SHP77 treated with DMSO at 0.1 percent for 48 hours (cell line): ENCODE measurements at places on chromosomes 5 and 9.

- DNase-seq = no peak
Observed at GRCh38 chr5:124303366-124303765, 443.1 kb downstream of the ZNF608 start.

DNA sequence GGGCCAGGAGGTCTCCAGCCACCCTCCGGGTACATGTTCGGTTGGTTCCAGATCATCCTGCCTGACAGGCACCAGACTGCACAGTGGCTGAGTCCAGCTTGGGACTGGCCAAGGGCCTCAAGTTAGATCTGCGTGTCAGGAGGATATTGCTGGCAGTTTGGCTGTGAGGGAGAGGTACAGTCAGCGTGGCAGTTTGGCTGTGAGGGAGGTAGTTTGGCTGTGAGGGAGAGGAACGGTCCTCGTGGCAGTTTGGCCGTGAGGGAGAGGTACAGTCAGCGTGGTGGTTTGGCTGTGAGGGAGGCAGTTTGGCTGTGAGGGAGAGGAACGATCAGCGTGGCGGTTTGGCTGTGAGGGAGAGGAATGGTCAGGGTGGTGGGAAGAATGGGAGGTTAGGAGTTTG, 39.0 kb downstream of the CACNA1B start:
- no peak for DNase-seq

GRCh38 chr5:36150676-36151433, 832 bp downstream of the LMBRD2 start:
- DNase-seq = peak; percentile 57

GRCh38 chr5:174309131-174309795, 263.8 kb downstream of the NSG2 start:
- DNase-seq = no peak

DNA sequence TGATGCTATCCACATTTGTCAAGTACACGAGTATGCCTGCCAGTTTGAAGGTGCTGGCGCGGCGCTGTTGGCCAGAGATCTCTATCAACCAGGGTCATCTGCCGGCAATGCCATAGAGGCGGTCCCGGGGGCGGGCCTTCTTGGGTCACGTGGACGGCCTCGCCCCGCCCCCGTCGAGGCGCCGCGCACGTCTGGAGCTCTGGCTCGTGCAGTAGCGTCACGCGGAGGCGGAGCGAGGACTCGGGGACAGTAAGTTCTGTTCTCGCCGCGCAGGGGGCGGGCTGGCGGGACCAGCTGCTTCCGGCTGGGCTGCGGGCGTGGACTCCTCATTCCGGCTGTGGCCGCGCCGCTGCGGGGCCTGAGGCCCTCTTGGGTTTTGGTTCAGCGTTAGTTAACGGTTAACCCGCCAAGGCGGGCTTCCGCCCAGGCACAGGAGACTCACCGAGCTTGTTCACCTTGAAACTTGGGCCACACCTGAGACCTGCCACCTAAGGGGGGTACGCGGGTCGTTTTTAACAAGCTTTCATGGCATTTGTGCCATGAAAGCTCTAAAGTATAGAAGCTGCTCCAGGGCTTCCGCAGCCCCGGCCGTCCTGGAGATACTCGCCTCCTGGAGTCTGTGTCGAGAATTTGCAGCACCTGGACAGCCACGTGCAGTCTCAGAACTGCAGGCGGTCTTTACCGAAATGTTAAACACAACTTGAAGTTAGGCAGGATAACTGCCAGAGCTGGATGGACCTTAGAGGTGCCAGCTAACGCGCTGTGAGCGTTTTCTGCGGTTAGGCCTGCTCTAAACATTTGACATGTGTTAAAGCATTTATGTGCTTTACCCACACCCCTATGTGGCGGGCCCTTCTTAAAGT, at the start of gene RFESD:
RFESD (plus strand) TSS at position 209 of the 863 bp plus-strand sequence. CDS start 5,495 bp downstream, outside the sequence.
- DNase-seq = peak; percentile 95

- no peak for DNase-seq
Observed at GRCh38 chr9:78985084-78985738, 586.6 kb upstream of the TLE4 start.

GRCh38 chr5:35745660-35746059, 111.0 kb upstream of the IL7R start:
- no peak for DNase-seq

DNA sequence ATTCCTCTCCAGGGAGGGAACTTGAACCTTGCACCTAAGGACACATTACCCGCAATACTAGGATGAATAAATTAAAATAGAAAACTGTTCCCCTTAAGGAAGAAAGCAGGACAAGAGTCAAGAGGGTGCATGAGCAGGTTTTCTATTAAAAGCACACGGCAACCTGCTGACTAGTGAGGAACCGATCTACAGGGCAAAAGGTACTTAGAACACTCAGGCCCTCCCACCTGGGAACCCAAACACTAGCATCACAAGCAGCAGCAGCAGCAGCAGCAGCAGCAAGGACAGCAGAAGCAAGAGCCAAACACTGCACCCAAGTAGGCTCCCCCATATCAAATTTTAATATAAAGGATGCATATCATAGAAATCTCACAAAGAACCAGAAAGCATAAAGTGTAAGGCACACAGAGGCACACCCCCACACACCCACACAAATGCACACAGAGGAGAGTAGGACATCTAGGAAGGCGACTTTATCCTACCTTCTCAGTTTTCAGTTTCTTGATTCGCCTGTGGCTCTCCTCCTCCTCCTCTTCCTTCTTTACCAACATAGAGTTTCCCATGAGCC, 2.8 kb downstream of the ZNF608 start:
- DNase-seq = peak; percentile 30

- DNase-seq = no peak
Observed at GRCh38 chr5:85814596-85814995, 803.1 kb upstream of the COX7C start.

DNA sequence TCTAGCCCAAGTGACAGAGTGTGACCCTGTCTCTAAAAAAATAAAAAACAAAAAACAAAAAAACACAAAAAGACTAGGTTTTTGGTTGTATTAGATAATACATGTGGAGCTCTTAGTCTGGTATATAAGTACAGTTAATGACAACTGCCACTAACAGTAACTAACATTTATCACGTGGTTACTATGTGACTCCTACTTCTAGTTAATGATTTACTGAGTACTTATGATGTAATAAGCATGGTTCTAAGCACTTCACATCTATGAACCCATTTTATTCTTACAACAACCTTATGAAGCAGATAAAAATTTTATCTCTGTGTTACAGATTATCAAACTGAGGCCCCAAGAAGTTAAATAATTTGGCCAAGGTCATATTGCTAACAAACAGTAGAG, 6.1 kb upstream of the TMEFF1 start:
- no peak for DNase-seq

DNA sequence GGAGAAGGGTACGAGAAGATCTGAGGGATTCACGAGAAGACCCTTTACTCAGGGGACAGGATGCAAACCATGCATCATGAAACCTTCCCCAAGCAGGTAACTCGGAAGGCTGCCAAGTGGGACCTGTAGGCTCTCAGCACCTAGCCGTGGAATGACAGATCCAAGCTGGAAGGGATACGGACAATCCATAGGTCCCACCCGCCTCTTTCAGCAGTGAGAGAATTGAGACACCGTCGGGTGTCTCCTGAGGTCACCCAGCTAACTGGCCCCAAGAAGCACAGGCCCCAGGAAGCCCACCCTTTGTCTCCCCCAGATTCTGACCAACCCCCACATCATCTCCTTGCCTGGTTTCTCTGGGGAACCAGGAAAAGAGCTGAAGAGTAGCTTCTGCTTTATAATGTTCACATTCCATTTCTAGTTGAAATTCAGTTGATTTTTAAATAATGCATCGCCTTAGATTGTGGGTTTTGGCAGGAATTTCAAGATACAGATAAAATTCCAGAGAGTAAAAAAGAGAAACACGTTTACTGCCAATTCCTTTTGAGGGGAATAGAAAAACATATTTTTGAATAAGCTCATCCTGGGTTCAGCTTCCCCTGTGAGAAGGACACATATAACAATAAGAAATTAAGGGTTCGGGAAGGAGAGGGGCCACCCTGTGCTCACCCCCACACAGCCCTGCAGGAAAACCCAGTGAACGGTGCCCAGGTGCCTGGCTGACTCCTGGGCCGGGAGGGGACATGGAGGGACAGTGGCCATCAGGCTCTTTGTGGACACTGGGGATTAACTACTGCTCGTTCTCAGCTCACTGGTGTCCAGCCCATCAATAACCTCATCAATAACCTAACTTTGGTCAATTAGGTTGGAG, 51.1 kb downstream of the NSUN2 start:
- DNase-seq = no peak

- peak; percentile 77 for DNase-seq
Observed at GRCh38 chr5:21802869-21803490, 1050.2 kb downstream of the CDH12 start.

DNA sequence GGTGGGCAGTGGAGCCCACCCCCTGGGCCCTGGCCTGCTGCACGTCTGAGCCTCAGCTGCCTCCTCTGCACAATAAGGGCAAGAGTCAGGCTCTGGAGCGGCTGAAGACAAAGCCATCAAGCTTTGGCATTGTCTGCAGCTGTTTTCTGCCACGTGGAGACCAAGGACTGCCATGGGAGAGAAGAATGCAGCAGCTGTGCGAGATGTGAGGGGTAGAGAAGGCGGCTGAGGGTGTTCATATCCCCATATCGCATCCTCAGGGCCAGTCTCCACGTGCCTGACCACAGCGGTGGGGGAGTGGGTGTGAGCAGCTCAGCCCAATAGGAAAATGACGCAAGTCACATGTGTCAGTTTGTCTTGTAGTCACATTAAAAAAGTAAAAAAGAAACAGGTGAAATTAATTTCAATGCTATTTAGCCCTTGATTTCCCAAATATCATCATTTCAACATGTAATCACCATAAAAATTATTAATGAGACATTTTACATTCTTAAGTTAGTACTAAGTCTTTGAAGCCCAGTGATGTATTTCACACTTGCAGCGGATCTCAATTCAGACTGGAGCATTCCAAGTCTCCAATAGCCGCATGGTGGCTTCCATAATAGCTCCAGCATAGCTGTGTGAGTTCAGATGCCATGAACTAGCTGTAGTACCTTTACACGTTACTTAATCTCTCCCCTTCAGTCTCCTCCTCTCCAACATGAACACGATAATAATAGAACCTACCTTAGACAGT, 6.6 kb downstream of the C1QTNF2 start:
- DNase-seq = no peak

- no peak for DNase-seq
Observed at GRCh38 chr5:153742060-153742459, 251.6 kb downstream of the GRIA1 start.

DNA sequence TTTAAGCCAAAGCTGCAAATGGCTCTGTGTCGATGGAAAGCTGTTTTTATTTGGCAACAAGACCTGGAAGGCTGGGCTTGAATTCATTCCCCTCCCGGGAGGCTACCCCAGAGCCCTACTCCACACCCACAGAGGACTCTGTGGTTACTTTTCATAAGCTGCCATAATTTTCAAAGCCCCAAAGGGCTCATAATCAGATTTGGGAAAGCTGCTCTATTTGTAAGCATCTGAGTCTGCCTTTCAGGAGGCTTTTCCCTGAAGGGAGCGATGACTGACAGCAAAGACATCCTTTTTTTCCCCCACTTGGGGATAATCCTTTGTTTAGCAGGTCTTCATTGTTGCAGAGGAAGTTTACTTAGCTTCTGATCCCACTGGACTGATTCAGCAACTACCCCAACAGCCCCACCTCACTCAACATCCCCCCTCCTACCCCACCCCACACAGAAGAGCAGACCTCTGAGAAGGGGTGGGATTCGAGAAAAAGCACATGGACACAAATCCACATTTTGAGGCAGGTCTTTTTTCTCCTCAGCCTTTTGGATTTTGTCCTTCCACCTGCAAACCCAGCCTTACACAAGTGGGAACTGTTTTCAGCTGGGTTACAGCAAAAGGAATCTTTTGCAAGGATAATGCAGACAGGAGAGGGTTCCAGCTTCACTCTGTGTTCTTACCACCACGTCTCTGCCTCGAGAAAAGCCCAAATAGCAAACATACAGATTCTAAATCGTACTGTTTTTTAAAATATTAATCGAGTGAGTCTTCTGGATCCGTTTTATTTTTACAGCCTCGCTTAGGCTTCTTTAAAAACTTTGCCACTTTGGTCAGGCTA, 244.4 kb upstream of the TUT7 start:
- DNase-seq = no peak

- no peak for DNase-seq
Observed at GRCh38 chr9:89497978-89498851, at the start of gene SEMA4D. TSS of gene SEMA4D (minus strand) at chr9:89498113. CDS start at chr9:89405456, 92,657 bp downstream.

DNA sequence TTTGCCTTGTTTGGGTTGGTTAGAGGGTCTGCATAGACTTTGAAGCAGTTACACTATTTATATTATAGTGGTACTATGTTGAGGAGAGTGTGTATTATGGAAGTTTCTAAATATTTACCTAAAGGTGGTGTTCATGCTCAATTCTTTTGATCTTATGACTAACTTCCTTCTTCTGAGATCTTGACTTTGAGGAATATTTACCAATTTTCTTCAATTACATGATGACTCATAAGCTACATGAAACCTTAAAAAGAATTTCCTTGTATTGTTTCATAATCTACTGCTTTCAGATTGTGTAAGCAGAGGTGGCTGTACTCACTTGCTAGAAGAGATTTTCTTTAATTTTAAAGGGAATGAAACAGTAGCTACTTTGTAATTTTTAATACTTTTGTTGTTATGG, 276.1 kb downstream of the TAF11L14 start:
- no peak for DNase-seq

GRCh38 chr5:72507231-72507906, at the start of gene ZNF366:
TSS of gene ZNF366 (minus strand) at chr5:72507410. CDS start at chr5:72461496, 45,914 bp downstream.
- no peak for DNase-seq

GRCh38 chr9:34985311-34985899, 4.1 kb upstream of the DNAJB5 start:
- no peak for DNase-seq

DNA sequence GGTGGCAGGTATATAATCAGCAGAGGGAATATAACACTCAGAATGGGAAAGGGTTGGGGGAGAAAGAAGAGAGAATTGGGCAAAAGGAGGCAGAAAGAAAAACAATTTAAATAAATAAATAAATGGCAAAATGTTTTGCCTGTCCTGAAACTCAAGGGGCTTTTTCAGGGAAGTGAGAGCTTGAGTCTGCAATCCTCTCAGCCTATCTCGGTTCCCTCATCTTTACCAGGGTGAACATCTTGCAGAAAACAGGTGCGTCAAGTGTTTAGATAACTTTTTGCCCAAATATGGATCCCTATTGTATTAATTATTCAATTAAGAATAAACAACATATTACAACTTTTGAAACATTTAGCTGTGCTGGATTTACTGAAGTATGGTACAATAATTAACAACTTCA, 343.0 kb upstream of the EDIL3 start:
- no peak for DNase-seq

DNA sequence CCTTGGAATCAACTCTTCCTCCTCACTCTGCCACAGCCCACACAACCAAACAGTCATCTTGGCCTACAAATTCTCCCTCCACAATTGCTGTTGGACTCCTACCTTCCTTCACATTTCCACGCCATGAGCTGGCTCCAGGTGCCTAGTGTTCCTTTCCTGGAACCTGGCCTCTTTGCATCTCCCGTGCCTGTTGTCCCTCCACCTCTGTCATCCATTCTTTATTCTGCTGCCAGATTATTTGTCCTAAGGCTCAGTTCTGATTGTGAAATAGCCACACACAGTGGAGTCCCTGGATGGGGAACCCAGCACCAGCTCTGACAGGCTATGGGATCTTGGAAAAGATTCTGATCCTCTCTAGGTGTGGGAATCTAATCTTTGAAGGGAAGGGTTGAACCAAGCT, 109.1 kb upstream of the ANKH start:
- no peak for DNase-seq
